ENCODE measurements at places on chromosomes 6 and 20.

DNA sequence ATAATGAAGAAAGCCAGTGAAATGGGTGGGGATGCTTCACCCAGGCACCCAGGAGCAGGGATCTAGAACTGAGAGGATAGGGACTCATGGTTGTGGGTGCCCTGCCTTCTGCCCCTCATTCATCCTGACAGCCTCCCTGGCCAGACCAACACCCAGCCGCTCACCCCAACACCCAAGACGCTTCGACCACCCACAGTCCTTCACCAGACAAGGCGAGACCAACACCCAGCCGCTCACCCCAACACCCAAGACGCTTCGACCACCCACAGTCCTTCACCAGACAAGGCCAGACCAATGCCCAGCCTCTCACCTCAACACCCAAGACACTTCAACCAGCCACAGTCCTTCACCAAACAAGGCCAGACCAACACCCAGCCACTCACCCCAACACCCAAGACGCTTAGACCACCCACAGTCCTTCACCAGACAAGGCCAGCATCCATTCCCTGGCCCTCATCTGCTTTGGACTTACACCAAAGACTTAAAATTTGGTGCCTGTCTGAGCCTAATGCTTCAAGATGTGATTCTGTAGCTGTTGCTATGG, 131.5 kb downstream of the ANKRD60 start:
- DNase-seq = no peak

DNA sequence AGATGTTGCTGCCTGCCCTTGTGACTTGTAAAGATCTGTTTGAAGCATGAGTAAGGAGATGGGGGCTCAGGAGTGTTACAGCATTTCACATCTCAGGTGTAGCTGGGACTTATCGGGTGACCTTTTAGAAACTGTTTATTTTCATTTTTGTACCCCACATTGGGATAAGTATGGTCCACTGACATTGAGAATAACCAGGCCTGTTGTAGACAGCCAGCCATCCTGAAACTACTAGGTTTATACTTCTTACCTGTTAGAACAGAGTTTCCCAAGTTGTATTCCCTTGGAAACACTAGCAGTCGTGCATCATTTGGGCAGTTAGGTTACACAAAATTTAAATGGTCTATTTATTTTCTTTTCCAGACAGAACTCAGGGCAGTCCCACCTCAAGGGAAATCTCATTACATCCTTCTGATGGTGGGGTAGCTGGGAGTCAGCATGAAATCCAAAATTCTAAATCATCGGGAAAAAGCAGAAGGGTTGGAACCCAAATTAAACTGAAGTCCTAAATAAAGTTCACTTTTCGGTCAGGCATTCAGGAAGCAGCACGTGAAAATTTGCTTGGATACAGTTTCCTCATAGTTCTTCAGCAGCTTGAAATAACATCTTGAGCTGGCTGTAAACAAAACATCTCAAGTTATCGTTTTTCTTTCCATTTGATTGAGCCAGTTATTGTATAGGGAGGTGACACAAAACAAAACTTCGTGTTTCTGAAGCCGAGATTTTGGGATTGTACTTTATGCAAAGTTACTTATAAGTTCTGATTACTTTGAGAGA, 30.5 kb downstream of the FOXO3 start:
- DNase-seq = no peak

DNA sequence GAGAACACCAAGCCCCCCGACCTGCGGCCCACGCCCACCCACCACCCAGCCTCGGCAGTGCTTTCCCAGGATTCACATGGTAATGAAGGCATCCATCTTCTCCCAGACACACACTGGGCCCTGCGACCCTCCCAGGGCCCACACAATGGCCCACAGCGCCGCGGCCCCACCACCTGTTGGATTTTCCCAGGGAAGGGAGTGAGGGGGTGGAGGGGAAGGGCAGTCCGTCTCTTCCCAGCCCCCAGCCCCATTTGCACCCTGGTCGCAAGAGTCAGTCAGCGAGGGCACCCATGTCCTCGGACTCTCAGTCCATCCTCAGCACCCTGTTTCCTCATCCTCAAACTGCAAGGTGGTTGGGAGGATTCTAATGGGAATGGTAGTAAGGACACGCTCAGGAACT, 23.7 kb upstream of the ID1 start:
- DNase-seq = no peak

GRCh38 chr6:105177556-105177955, 2.3 kb downstream of the POPDC3 start:
- no peak for DNase-seq

DNA sequence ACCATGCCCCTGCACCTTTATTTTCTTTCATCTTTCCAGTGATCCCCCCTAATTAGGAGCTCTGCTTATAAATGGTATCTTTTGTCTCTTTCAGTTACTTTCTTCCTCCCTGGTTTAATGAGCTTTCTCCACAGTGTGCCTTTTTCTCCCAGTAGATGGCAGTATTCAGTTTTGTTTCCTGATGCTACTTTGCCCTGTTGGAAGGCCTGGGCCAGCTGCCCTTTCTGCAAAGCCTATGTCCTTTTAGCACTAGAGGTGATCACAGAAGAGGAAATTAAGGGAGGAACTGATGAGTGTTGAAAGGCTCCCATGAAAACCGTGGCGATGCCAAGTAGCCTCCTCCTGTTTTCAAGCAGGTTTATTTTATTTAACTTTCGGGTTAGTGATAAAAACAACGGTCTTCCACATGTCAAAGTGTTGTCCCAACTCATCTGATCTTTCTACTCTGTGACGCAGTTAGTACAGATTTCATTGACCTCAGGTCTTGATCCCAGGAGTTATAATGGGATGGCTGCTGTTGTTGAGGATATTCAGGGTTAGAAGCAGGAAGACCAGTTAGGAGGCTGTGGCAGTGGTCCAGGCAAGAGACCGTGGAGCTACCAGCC, 184.2 kb upstream of the BMP2 start:
- DNase-seq = peak; percentile 26

DNA sequence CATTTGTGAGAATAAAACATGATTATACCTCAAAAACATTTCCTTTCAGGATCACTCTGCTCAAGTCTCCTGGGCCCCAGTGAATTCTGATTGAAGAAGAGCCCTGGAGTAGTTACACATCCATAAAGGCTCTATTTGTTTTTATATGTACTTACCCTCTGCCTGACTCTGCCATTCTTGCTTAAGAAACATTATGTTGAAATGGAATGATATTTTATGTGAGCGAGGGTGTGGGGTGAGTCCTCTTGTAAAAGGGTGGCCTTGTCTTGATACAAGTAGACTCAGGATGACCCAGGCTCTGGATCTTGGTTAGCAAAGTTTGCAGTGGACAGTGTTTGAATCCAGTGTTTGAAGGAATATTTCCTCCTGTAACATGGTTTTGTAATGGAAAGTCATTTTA, 215.4 kb upstream of the PREP start:
- DNase-seq = no peak

DNA sequence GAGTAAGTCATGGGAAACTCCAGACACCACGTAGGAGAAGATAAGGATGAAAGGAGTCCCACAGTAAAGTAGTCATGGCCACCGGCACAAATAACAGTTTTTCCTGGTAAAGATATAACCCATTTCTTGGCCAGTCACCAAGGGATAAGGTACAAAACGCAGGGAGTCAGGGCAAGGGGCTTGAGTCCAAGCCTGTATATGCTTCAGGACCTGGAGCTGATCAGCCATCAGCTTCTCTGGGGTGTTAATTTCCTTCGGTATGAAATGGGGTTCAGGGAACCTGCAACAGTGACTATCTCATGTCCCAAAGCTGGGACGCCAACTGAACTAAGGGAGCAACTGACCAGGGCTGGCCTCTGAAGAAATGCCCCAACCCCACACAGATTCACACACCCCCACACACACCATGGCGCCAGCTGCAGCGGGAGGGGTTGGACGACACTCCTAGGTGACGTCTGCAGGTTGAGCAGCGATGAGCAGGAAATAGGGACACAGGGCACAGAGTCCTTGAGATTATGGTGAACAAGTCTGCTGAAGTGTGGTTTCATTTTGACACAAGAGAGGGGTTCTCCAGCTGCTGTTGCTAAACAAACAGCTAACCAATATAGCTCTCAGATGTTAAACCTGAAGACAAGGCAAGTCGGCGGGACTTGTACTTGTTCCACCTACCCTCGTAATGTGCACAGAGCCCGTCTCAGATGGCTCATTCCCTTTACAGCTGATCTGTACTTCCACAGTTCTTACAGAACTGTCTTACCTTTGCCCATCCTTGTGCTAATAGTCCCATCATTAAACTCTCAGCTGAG, 7.4 kb upstream of the ADTRP start:
- DNase-seq = no peak

DNA sequence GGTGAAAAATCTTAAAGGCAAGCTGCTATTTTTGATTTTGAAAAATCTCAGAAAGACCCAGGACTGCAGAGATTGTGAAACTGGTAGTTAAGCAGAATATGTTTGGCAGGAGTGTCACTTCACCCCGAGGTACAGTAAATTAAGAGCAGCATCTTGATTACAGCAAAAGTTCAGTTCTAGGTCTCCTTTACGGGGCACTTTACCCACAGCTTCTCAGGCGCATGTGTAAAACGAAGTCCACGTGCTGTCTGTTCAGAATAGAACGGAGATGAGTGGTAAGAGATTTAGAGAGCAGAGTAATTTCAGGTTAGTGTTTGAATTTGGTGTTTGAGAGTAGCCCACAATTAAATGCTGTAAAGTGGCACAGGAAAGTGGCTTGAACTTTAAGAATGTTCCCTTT, 84.0 kb downstream of the FARS2 start:
- DNase-seq = no peak

DNA sequence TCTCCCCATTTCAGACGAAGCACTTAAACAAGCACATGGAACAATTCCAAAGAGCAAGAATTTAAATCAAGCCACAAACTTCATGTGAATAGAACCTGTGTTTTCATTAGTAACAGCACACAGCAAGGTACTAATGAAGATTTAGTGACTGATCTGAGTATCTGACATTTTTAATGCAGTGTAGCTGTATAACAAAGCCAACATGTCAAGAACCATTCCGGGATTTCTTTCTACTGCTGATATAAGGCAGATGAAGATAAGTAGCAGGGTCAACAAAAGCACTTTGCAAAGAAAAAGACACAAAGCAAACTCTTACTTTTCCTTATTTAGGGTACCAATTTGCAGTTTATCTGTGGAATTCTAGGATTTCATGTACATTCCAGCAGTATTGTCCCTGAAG, 11.3 kb downstream of the SLC17A5 start:
- DNase-seq = no peak

- DNase-seq = no peak
Observed at GRCh38 chr6:68990317-68990716, 355.2 kb downstream of the ADGRB3 start.

- DNase-seq = no peak
Observed at GRCh38 chr6:151434369-151434768, 17.6 kb downstream of the RMND1 start.

DNA sequence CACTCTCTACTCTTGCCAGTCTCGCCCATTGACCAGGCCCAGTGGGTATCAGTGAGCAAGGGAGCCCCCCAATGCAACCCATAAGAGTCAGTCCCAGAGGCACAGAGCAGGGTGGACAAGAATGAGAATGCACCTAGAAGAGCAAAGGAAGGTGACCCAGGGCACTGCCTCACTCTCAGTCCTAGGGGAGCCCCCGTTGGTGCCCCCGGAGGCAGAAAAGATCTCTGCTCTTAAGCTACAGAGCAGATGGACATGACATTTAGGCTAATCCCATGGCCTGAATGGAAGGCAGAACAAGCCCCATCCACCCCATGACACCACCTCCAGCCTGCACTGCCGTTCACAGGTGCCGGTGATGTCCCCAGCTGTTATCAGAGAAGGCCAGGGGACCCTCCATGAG, 50.7 kb upstream of the PLEKHG1 start:
- no peak for DNase-seq

DNA sequence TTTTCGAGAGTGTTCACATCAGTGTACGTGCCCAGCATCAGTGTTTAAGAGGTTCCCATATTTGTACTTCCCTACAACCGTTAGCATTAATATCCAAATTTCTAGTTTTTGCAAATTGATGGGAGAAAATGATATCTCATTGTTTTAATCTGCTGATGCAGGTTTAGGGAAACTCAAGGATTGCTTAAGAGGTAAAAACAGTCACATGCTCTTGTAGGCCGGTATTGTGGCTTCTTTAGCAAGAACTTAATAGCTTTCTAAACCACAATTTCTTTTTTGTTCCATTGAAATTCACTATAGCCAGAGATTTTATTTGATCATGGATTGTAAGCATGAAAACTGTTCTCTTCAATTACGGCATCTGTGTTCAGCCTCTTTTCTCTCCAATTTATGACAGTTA, 29.5 kb downstream of the BEND6 start:
- DNase-seq = no peak

DNA sequence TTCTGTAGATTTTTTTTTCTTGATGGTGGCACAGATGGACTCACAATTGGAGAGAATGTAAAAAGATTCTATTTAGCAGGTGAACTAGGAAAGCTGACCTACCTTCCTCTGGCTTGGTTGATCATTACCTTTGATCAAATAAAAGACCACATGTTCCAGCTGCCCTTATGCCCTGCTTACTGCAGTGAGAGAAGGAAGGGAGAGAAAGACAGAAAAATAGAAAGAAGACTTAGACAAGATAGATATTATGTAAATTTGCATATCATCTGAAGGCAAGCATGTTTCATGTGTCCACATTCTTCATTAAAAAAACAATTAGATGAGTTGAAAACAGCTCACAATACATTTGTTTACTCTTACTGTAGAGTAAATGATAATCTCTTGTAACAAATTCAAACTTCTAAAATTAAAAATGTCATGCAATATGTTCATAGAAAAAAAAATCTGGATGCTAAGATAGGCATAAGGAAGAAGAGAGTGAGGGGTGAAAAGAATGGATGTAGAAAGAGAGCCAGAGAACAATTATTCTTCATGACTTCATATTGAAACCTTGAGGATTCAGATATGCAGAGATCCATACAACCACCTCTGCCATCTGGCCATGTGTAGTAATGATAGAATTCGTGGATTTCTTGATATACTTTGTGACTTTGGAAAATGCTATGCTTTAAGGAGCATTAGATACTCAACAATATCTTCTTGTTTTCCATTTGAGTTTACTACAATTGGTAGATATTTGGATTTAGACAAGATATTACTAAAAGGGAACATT, 71.7 kb downstream of the RFX6 start:
- DNase-seq = no peak

DNA sequence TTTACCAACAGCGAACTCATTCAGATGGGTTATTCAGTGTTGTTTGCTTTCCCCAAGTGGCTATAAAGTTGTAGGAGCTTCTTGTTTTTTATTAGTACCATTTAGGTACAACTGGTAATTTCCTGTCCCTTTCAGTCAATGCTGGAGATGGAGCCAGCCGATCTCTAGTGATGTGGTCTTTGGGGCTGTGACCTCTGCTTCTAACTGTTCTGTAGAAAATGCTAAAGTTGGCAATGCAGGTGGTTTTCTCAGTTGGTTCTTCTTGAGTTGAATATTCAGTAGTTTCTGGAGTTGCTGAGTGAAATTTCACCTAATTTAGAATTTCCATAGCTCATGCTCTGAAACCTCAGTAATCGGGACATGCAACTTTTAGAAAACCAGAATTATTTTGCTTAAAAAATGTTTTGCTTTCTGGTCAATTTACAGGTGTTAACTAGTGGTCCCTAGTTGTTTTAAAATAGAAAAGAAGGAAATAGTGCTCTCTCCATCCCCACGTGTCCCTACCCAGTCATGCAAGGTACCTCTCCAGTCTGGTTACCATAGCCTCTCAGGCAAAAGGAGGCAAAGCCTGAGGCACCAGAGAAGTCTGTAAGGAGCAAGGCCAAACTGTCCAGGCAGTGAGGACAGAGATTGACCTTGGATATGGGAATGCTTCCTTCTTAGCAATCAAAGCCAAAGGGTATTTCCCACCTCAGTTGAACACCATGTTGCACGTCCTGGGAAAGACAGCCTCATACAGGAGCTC, 27.3 kb upstream of the GABRR1 start:
- no peak for DNase-seq
